Activated CD4-positive, alpha-beta T cell treated with anti-CD3 and anti-CD28 coated beads, Interleukin-2, amount 10 ng/mL, durations not matched to agents 7 days and 5 days (primary cell): ENCODE measurements at places on chromosomes 4 and X. TPM values are rescaled to one million over a fixed set of nuclear protein-coding genes. Genes with fewer than 3 reads are reported as not detected.

DNA sequence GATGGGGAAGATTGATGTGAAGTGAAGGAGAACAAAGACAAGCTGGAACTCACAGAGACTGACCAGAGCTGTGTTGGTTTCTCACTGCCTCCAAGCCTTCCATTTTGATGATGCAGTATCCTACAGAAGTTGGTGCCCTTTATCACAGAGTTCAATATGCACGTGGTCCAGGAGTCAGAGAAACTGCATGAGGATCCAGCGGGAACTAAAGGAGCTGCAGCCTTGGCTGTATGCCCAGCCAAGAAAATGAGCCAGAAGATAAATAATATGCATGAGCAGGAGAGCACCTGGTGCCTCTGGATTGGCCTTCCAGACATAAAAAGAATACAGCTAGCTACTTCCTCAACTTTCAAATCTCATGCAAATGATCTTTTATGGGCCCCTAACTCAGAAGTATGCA is 44.3 kb upstream of the DCLK2 start:
- H3K4me1 ChIP-seq = no peaks in the 10 kb centered on the region
- peaks cover 2% of the 10 kb centered on the region for H3K27me3 ChIP-seq
- no peak overlapping the region for H3K4me3 ChIP-seq

- H3K27me3 ChIP-seq = peaks cover 22% of the 10 kb centered on the region
- no peak for DNase-seq
- no peak overlapping the region for H3K4me3 ChIP-seq
- H3K36me3 ChIP-seq = no peaks in the 10 kb centered on the region
- no peaks in the 10 kb centered on the region for H3K4me1 ChIP-seq
Observed at GRCh38 chrX:39693298-39693697, 404.5 kb downstream of the BCOR start.

DNA sequence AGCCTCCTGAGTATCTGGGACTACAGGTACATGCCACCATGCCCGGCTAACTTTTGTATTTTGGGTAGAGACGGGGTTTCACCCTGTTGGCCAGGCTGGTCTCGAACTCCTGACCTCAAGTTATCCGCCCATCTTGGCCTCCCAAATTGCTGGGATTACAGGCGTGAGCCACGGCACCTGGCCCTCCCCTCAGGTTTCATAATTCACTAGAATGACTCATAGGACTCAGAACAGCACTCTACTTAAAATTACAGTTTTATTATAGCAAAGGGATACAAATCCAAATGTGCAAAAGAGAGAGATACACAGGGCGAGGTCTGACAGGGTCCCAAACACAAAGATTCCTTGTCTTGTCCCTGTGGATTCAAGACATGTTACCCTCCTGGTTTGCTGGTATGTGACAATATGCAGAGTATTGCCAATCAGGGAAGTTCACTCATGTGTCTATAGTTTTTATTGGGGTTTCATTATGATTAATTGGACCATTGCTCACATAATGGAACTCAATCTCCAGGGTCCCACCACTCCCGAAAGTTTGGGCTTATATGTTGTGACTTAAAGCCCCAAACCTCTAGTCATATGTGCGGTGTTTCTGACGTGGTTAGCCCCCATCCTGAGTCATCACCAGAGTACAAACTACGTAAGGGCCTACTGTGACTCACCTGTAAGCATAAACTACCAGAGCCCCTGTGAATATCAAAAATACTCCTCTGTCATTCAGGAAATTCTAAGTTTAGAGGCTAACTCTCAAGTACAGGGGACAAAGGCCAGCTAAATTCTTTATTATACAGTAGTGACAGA is 5.2 kb downstream of the YIPF6 start:
- H3K4me3 ChIP-seq = no peak overlapping the region
- peaks cover 16% of the 10 kb centered on the region for H3K36me3 ChIP-seq
- no peaks in the 10 kb centered on the region for H3K27me3 ChIP-seq
- peak; percentile 24 for DNase-seq
- peaks cover 39% of the 10 kb centered on the region for H3K4me1 ChIP-seq

GRCh38 chrX:68697465-68698125 is 50.1 kb downstream of the STARD8 start:
- no peaks in the 10 kb centered on the region for H3K36me3 ChIP-seq
- peaks cover 8% of the 10 kb centered on the region for H3K4me1 ChIP-seq
- no peak overlapping the region for H3K27ac ChIP-seq
- no peak overlapping the region for H3K4me3 ChIP-seq
- peaks cover 10% of the 10 kb centered on the region for H3K27me3 ChIP-seq

- H3K4me1 ChIP-seq = no peaks in the 10 kb centered on the region
- H3K4me3 ChIP-seq = no peak overlapping the region
- H3K36me3 ChIP-seq = no peaks in the 10 kb centered on the region
- H3K27me3 ChIP-seq = no peaks in the 10 kb centered on the region
- no peak overlapping the region for H3K27ac ChIP-seq
Observed at GRCh38 chr4:158356301-158356700, 146.0 kb downstream of the TMEM144 start.

PSAPL1 gene
- not detected for total RNA-seq

DNA sequence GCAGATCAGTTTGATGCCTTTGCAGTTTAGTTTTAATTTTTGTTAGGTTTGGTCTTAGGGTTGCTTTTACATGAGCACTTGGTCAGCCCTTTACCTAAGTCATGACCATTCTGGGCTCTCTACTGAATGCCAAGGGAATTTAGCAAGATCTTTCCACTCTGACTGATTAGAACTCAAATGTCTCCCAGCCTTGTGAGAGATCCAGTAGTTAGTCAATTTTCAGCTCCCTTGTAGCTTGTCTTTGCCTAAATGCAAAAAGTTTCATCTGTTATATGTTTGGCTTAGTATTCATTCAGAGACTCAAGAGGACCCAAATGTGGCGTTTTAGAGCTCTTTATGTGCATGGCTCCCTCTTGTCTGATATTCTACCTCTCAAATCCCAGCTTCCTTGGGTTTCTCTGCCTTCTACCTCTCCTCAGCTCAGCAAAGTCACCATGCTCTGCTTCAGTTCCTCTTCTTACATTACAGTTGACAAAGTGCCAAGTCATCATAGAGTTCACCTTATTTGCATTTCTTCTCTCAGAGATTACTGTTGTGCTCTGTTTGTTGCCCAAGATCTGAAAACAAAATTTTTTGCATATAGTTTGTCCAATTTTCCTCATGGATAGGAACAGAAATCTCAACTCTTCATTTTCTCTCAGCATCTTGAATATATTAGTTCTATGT is 17.5 kb upstream of the JAKMIP1 start:
- no peaks in the 10 kb centered on the region for H3K36me3 ChIP-seq
- H3K27me3 ChIP-seq = peaks cover 60% of the 10 kb centered on the region
- H3K4me3 ChIP-seq = no peak overlapping the region
- no peak overlapping the region for H3K27ac ChIP-seq
- no peak for DNase-seq

MAGED2 gene
- 54.2 TPM for total RNA-seq

DNA sequence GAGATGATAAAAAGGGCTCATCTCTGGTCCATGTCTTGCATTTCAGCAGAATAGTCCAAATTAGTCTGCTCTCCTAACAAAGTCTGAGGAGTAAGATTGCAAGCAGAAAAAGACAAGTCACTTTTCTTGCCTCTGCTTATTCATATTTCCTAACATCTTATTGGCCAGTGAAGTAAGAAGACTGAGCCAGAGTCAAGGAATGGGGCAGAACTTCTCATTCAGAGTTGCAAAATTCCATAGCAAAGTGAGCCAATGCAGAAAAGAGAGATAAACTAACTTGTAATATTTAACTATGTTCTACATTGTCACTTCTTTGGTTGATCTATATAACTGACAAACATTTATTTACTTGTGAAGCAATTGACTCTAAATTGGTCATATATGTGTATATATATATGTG is 2304.0 kb downstream of the ARAP2 start:
- H3K36me3 ChIP-seq = no peaks in the 10 kb centered on the region
- H3K4me1 ChIP-seq = no peaks in the 10 kb centered on the region
- H3K27me3 ChIP-seq = no peaks in the 10 kb centered on the region
- H3K27ac ChIP-seq = no peak overlapping the region

FGD1 gene
- total RNA-seq = 0.06 TPM

DNA sequence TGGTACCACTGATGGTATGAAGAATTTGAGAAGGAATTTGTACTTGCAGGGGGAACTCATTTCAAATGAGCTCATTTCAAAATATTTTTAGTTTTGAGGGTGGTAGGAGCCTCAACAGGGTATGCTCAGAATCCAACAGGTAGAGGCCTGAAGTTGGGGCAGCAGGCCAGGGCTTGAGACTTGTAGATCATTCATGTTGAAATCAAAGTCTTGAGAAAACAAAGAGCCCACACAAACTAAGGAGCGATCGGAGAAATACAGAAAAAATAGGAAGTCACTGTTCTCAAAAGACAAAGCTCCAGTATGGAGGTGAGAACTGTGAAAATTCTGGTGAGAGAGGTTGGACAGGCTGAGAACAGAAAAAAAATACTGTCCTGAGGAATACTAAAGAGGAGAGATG is 979 bp upstream of the SLC9A6 start:
- no peaks in the 10 kb centered on the region for H3K36me3 ChIP-seq
- no peaks in the 10 kb centered on the region for H3K27me3 ChIP-seq
- H3K27ac ChIP-seq = peak overlapping the region; percentile 83
- peak overlapping the region; percentile 93 for H3K4me3 ChIP-seq
- peaks cover 44% of the 10 kb centered on the region for H3K4me1 ChIP-seq

DNA sequence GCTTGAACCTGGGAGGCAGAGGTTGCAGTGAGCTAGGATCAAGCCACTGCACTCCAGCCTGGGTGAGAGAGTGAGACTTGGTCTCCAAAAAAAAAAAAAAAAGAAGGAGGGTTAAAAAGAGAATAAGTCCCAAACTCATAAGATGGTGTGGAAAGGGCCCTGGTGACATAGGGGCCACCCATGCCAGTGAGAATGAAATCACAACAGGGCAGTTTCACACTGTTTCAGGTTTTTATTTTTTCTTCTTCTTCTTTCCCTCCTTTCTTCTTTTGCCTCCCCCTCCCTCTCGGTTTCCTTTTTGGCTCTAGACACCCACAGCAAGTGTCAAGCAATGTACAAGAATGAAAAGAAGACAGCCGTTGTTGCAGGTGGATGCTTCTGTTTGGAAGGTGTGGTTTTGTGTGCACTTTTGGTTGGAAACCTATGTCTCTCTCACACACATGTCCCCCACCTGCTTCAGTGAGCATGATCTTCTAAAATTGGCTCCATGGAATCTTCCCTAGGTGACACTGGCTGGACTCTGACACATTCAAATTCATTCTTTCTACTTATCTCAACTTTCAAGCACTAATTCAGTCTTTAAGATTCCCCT is 14.4 kb upstream of the TLR8 start:
- H3K36me3 ChIP-seq = peaks cover 4% of the 10 kb centered on the region
- peak; percentile 15 for DNase-seq
- H3K4me1 ChIP-seq = peaks cover 60% of the 10 kb centered on the region
- no peaks in the 10 kb centered on the region for H3K27me3 ChIP-seq

- no peaks in the 10 kb centered on the region for H3K27me3 ChIP-seq
- peaks cover 63% of the 10 kb centered on the region for H3K4me1 ChIP-seq
- H3K4me3 ChIP-seq = no peak overlapping the region
- H3K36me3 ChIP-seq = peaks cover 47% of the 10 kb centered on the region
- H3K27ac ChIP-seq = no peak overlapping the region
- no peak for DNase-seq
Observed at GRCh38 chr4:87053802-87054767, 119.3 kb downstream of the AFF1 start.

SATL1 gene
- not detected for total RNA-seq

RTL3 gene
- not detected for total RNA-seq

GRCh38 chr4:183399616-183400015 is 44.8 kb upstream of the CDKN2AIP start:
- no peaks in the 10 kb centered on the region for H3K36me3 ChIP-seq
- no peak for DNase-seq
- no peak overlapping the region for H3K27ac ChIP-seq
- no peak overlapping the region for H3K4me3 ChIP-seq
- H3K4me1 ChIP-seq = peaks cover 27% of the 10 kb centered on the region

- H3K4me3 ChIP-seq = peak overlapping the region; percentile 80
- peaks cover 25% of the 10 kb centered on the region for H3K4me1 ChIP-seq
- no peak overlapping the region for H3K27ac ChIP-seq
- peak; percentile 33 for DNase-seq
- H3K27me3 ChIP-seq = peaks cover 75% of the 10 kb centered on the region
Observed at GRCh38 chr4:95549246-95550114, 707 bp upstream of the UNC5C start.

CYSLTR1 gene
- total RNA-seq = 20.8 TPM

F11 gene
- not detected for total RNA-seq

- peaks cover 5% of the 10 kb centered on the region for H3K27me3 ChIP-seq
- peak; percentile 10 for DNase-seq
- peaks cover 4% of the 10 kb centered on the region for H3K36me3 ChIP-seq
- peak overlapping the region; percentile 96 for H3K27ac ChIP-seq
- H3K4me1 ChIP-seq = peaks cover 16% of the 10 kb centered on the region
Observed at GRCh38 chr4:104967034-104967401, 179.7 kb upstream of the TET2 start.

ADGRG4 gene
- not detected for total RNA-seq

PPEF2 gene
- total RNA-seq = 0.12 TPM

DNA sequence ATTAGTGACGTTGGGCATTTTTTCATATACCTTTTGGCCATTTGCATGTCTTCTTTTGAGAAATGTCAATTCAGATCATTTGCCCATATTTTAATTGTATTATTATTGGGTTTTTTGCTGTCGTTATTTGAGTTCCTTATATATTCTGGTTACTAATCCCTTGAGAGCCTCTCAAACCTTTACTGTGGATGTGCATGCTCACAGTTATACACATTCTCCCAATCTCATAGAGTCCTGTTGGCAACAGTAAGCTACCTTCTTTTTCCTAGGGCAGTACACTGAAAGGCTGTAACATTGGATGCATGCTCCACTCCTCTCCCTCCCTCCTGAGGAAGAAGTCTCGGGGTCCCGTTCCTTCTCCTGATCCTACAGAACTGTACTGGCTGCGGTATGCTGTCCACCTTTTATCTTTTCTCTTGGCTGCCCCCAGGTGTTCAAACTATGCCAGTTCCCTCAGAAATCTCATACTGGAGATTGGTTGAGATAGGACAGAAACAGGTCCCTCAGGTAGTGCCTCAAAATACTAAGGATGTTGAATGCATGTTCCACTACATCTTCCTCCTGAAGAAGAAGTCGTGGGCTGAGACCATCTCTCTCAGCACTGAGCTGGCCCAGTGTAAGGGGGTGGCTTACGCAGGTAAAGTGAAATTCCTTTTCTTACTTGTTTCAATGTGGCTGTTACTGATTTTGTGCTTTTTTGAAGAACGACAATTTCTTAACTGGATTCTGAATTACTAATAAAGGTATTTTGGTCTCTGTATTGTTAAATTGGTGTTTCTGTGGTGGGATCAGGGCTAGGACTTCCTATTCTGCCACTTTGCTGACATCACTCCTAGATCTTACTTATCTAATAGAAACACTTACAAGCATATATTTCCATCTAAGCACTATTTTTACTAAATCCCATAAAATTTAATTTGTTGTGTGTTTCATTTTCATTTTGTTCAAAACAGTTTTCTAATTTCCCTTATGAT is 145.4 kb upstream of the HUWE1 start:
- no peaks in the 10 kb centered on the region for H3K36me3 ChIP-seq
- no peaks in the 10 kb centered on the region for H3K27me3 ChIP-seq
- no peak overlapping the region for H3K4me3 ChIP-seq
- H3K27ac ChIP-seq = no peak overlapping the region
- H3K4me1 ChIP-seq = peaks cover 14% of the 10 kb centered on the region
- DNase-seq = peak; percentile 57

GRCh38 chr4:186954509-186954908 is 230.9 kb upstream of the FAT1 start:
- no peaks in the 10 kb centered on the region for H3K36me3 ChIP-seq
- no peak for DNase-seq
- H3K4me3 ChIP-seq = no peak overlapping the region
- no peak overlapping the region for H3K27ac ChIP-seq

PAK3 gene
- 0.17 TPM for total RNA-seq
